ENCODE measurements at places on chromosomes 13 and 19. TPM values are rescaled to one million over a fixed set of nuclear protein-coding genes. Genes with fewer than 3 reads are reported as not detected.

The RASAL3 gene
- total RNA-seq: not detected

The UPK1A gene
- 1.2 TPM for total RNA-seq

The FGF22 gene
- total RNA-seq: 0.43 TPM

The IRF3 gene
- 94.4 TPM for total RNA-seq

The URAD gene
- total RNA-seq: not detected

The SPRED3 gene
- 3.1 TPM for total RNA-seq

The CGB1 gene
- not detected for total RNA-seq

The ZNF443 gene
- total RNA-seq: 1.4 TPM

The PROZ gene
- total RNA-seq: not detected

The ZNF723 gene
- not detected for total RNA-seq

The ANKLE1 gene
- total RNA-seq: 0.72 TPM

The KRTDAP gene
- not detected for total RNA-seq

The SIGLEC6 gene
- not detected for total RNA-seq

The STARD13 gene
- 3.7 TPM for total RNA-seq

The KIR3DL2 gene
- not detected for total RNA-seq

The ZNF28 gene
- total RNA-seq: 0.90 TPM

The MICOS13 gene
- 47.2 TPM for total RNA-seq

The PCSK4 gene
- total RNA-seq: 0.91 TPM

Data from A549 treated with DMSO at 1 μM for 4 hours (cell line).